ENCODE measurements at places on chromosomes 2 and 18.

DNA sequence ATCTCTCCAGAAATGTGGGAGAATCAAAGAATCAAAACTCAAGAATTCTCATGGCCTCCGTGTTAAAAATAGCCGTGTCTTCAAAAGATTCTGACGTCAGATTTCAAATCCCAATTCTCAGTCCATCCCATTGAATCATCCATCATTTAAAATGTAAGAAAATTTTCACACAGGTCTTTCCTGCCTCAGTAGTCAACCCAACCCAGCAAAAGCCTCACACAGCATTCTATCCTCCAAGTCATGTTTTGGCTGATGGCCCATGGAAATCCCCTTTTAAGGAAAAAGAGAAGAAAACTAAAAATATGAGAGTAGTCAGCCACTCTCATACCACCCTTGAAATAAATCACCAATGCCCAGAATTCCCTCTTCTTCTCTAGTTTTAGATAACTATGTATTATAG, 211.8 kb downstream of the C1D start:
- peak; percentile 49 for DNase-seq

DNA sequence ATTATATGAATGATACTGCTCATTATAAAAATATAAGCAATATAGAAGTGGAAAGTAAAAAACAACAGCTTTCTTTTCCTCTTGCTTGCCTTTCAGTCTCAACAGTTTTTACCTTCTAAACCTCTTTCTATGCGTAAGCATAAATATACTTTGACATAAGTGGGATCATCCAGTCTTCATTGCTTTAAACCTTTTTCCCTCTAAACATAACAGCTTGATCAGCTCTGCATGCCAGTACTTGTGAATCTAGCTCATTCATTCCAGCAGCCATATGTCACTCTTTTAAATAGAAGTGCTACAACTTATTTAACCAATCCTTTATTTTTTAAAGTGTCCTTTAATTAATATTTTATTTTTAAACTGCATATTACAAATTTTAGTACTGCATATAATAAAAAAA, 88.1 kb downstream of the TTC27 start:
- peak; percentile 39 for DNase-seq

DNA sequence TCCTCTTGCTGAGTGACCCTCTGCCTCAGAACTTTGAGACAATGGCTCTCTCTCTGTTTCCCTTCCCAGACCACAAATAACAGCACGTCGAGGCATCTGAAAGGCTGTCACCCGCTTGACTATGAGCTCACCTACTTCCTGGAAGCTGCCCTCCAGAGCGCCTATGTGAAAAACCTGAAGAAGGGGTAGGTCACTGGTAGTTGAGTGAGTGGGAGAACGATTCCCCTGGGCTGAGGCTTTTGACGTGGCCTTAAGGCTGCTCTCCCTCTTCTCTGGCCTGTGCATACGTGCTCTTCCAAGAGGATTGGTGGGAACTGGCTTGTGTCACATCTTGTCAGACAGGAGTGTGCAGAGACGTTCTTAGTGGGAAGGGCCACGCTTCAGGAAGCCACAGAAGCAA, 63.1 kb upstream of the MCFD2 start:
- DNase-seq, result no peak

DNA sequence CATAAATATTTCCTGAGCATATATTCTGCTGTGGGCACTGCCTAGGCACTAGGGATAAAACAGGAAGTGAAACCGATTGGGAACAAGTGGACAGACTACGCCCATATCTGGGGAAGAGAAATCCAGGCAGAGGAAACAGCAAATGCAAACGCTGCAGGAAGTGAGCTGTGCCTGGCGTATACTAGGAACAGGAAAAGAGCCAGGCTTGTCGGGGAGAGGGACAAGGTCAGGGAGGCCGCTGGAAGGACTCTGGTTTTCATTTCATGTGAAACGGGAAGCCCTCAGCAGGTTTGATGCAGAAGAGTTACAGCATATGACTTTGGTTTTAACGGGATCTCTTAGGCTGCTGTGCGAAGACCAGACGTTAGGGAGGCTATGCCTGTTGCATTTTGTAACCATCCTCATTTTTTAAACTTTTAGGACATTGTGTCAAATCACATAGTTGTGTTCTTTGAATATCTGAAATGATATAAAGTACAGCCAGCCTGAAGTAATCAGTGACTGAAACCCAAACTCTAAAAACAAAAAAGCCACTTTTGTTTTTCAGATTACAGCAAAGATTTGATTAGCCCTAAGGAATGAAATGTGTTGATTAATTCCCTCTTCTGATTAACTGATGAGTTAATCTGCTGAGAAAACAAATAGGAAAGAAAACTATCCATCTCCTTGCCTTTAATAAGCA, 110.2 kb upstream of the PIEZO2 start:
- no peak for DNase-seq

DNA sequence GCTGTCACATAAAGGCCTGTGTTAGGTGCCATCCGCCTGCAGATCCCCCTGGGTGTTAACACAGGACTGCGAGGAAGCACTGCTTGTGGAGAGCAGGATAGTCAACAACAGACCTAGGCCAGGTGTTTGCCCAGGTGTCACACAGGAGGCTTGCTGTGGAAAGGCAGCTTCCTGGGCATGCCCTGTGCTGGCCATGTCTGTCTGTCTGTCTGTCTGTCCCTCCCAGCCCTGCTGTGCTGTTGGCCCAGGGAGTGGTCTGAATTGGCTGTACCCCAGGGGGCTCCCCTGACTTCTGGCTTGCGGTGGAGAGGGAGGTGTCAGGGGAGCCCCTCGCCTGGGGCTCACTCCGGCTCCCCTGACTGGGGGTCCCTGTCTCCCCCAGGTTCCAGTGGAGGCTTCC, 53.2 kb downstream of the SH3BP4 start:
- no peak for DNase-seq

- DNase-seq, result no peak
Measured at GRCh38 chr2:239310401-239311061, 90.3 kb downstream of the HDAC4 start.

DNA sequence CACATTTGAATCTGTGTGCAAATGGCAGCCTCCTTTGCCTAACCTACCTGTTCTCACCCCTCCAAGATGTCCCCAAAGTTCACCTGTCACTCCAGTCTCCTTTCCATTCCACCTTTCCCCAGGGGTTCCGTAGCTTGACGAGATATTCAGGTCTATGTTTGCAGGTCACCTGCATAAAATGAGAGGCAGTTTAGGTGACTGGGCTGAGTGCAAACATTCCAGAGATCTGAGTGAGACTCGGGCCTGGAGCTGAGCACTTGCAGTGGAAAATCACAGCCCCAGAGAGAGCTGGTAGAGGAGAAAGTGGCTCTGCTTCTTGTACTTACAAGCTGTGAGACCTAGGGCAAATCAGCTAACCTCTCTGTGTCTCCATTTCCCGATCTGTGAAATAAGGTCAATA, 20.1 kb downstream of the CAPN14 start:
- no peak for DNase-seq

- DNase-seq, result no peak
Measured at GRCh38 chr2:85697716-85698115, 3.6 kb downstream of the GNLY start.

- no peak for DNase-seq
Measured at GRCh38 chr2:134233728-134234136, 20.1 kb upstream of the MGAT5 start.

GRCh38 chr18:56083523-56084287, 495.7 kb upstream of the TCF4 start:
- no peak for DNase-seq

DNA sequence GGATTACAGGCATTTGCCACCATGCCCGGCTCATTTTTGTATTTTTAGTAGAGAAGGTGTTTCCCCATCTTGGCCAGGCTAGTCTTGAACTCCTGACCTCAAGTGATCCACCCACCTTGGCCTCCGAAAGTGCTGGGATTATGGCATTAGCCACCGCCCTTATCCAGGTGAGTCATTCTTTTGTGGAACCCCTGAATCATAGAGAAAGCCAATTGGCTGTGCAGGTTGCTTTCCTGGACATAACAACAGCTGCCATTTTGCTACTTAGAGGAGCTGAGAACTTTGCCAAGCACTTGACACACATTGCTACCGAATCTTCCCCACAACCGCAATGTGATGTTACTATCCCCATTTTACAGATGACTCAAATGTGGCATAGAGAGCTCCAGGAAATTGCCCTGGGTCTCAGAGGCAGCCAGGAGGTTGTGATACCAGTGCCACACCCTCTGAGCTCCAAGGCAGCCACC, 36.0 kb downstream of the SETBP1 start:
- DNase-seq, result no peak

- DNase-seq, result no peak
Measured at GRCh38 chr2:229586012-229586411, 128.3 kb downstream of the DNER start.

DNA sequence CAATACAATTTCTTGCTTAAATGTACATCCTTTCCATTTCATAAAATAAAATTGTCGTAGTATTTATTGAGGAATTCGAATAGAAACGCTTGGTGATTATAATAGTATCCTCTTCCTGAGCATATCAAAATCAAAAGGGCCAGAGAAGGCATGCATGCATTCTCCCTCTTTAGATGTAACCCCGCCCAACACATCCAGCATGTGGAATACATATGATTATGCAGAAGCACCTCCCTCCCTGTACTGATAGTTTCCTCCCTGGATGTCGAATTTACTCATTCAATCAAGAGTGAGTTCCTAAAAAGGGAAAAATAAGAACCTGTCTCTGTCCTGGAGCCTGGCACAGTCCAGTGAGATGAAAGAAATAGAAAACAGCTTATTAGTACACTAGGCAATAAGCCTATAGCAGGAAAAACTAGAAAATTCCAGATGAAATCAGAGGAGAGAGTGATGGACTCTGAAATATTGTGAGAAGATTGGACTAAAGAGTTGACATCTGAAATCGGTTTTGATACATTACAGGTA, 262.9 kb downstream of the RDH14 start:
- peak; percentile 8 for DNase-seq

DNA sequence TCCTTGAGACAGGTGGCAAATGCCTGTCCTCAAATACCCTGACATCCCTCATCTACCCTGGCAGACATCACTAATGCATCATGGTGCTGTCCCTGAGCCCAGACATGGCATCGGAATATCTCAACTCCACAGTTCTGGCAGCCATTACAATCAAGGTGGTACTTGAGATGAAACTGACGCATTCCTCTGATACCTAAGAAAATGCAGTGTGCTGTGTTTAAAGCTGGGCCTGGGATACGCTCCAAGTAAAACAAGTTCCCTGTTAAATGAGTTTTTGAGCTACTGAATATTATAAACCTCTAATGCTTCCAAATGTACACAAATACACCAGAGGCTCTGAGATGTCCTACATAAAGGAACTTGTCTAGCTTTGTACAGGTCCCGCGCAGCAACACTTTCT, 29.8 kb downstream of the POLR1A start:
- no peak for DNase-seq

GRCh38 chr2:190867212-190867611, 13.4 kb upstream of the GLS start:
- DNase-seq, result peak; percentile 87

- DNase-seq, result peak; percentile 19
Measured at GRCh38 chr2:202610380-202610779, 24.4 kb upstream of the FAM117B start.

- no peak for DNase-seq
Measured at GRCh38 chr2:47662552-47662951, 120.4 kb upstream of the MSH6 start.

GRCh38 chr18:7677001-7677400, 109.9 kb downstream of the PTPRM start:
- DNase-seq, result peak; percentile 72

- DNase-seq, result no peak
Measured at GRCh38 chr2:230898016-230898712, 26.9 kb downstream of the GPR55 start.

DNA sequence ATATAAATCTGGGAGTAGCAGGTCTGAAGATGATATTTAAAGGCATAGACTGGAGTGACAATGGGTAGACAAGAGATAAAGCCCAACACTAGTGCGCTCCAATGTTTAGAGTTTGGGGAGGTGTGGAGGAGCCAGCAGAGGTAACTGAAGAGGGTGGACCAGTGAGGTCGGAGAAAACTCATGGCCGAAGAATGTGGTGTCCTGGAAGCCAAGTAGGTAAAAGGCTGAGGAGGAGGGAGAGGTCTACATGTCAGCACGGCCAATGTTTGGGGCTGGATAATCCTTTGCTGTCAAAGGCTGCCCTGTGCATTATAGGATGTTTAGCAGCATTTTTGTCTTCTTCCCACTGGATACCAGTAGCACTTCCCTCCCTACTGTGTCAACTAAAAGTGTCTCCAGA, 78.8 kb upstream of the KCNE4 start:
- no peak for DNase-seq

DNA sequence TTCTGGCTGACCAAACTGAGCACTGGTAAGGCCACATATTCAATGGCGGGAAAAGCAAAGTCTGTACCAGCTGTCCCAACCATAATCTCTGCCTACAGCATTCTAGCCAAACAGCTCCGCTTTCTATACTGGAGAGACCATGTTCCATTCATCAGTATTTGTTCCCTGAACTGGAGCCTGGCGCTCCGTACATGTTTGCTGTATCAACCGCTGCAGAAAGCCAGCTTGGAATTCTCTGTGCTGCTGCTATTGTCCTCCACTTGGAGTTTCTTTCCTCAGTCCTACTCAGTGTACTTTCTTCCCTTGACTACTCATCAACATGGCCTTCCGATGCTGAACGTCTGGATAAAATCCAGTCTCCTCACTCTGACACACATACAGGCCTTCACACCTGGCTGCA, 1.9 kb downstream of the COA5 start:
- DNase-seq, result no peak

GRCh38 chr18:27887711-27888495, 289.0 kb downstream of the CDH2 start:
- peak; percentile 64 for DNase-seq

- no peak for DNase-seq
Measured at GRCh38 chr2:27427863-27428212, 593 bp upstream of the NRBP1 start.

DNA sequence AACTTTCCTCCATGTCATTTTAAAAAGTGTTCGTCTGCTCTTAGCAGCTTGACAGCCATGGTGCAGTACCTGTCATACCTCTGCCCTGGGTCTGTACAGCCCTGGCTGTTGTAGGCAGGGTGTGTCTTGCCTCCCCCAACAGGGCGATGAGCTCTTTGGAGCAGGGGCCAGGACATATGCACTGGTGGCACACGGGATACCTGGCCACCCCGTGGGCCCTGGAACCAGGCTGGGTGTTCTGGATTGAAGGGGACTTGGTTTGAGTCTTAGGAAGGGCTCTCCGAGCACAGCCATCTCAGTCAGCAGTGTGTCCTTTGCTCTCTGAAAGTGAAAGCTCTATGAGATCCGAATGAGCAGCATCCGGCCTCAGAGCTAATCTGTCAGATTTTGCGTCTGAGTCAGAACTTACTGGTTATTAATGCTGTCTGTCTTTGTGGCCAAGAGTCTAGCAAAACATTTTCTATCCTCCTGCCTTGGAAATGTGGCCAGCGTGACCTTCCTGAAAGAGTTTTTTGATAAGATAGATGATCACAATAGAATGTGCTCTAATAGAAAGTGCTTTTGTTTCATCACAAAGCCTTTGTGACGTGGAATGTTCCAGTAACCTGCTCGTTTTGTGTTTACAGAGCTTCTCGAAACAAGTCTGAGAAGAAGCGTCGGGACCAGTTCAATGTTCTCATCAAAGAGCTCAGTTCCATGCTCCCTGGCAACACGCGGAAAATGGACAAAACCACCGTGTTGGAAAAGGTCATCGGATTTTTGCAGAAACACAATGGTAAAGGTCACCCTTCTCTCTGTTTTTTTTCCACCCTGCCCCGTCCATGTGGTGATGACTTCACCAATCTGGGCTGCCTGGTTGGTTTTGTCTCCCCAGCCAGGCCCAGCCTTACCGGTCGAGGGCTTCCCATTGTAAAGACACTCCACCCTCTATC, 77.3 kb upstream of the RPL31 start:
- peak; percentile 84 for DNase-seq

Data from fibroblast of upper back skin (primary cell).